Dorsolateral prefrontal cortex (tissue), 122 donors: ENCODE measurements at places on chromosomes 1 and 21.

DNA sequence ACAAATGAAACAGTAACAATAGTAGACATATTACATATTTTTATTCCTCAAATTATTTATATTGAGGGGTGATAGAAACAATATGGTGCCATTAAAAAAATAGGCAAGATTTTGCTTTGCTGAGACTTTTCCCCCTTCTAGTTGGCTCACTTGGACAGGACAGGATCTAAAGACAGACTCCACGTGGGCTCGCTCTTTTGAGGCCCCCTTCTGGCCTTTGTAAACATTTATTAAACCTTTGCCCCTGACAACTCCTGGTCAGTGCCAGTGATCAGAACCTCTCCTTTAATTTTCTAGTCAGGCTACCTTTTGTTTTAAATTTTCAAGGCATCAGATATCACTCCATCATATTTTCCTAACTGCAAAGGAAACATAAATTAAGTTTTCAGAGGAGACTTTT lies 49.7 kb upstream of the IFI44L start:
- DNase-seq: no peak

DNA sequence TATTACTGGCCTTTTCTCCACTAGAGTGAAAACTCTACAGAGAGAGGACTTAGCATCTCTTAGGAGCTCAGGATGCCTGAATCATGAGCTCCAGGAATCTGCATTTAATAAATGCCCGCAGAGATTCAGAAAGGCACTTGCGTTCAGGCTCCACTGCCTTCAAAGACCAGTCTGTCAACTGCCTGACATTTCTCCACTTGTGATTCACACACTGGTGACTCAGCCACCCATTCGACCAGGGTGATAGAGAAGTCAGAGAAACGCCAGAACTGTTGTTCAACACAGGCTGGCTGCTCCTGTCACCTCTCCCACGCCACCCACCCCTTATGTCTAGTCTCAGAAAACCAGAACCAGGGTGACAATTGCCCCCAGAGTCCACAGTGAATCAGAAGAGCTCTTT lies 26.9 kb upstream of the LBR start:
- no peak for DNase-seq

DNA sequence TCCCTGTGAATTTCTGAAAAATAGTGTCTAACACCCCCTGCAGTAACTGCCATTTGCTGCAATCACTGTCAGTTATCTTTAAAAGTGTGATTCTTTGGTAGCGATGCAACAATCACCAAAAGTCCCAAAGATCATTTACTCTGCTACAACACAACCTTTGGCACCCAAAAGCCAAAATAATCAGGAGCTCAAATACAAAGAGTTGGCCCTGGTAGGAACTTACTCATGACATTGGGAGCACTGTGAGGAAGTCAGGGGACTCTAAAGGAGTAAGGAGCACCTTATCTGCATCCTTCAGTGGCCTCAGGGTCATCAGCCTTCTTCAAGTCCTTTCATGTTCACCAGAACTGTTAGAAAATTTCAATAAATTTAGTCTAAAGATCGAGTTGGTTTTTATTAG lies 54.6 kb downstream of the SLC16A1 start:
- DNase-seq: no peak

DNA sequence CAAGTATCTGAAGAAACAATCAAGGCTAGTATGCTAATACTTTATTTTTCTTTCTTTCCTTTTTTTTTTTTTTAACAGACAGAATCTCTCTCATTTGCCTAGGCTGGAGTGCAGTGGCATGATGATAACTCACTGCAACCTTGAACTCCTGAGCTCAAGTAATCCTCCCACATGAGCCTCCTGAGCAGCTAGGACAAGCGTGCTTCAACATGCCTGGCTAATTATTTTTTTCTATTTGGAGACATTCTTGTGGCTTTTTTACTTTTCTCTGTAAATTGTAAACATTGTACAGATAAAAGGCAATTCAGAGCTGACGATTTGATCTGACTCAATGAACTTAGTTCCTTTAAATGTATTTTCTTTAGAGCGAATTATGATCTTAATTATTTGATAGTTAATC lies 41.4 kb downstream of the CCDC18 start:
- no peak for DNase-seq

DNA sequence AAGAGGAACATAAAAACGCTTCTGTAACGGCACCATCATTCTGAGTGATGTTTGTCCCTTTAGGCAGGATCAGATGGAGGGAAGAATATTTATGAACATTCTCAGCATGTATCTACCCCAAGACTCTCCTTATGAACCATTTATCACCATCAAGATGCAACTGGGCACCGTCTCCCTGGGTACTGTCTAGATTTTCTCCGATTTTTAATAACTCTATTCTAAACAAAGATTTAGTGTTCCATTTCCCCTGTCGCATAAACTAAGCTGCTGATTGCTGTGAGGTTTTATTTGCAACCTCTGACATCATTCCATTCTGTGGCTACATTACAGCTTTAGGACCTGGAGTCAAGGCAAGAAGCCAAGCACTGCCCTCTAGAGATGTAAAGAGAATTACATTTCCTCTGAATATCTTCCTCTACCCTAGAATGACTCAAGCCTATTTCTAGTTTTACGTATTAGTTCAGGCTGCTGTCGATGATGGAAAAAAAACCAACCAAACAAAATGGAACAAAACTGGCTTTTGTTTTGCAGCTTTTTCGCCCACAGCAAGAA lies 130.1 kb upstream of the MAP1LC3C start:
- no peak for DNase-seq
